ENCODE measurements at places on chromosomes 13 and 19.

- no peak for DNase-seq
These were observed 66.7 kb downstream of the FRY start for GRCh38 chr13:32098272-32098671.

GRCh38 chr13:44523146-44524015, 52.7 kb downstream of the TSC22D1 start:
- no peak for DNase-seq

DNA sequence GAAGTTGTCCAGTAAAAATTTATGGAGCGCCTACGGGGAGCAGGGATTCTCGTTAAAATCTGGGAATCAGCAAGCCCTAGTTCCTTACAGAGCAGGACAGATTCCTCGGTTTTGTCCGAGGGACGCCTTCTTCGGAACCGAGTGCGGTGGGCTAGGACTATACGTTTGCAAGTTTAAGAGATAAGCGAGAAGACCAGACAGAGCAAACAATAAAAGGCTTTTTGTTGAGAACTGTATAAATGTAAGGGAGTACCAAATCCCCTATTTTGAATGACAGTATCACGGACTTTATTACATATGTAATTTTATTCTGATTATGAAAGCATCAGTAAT, 971 bp upstream of the ANKRD10 start:
- no peak for DNase-seq

DNA sequence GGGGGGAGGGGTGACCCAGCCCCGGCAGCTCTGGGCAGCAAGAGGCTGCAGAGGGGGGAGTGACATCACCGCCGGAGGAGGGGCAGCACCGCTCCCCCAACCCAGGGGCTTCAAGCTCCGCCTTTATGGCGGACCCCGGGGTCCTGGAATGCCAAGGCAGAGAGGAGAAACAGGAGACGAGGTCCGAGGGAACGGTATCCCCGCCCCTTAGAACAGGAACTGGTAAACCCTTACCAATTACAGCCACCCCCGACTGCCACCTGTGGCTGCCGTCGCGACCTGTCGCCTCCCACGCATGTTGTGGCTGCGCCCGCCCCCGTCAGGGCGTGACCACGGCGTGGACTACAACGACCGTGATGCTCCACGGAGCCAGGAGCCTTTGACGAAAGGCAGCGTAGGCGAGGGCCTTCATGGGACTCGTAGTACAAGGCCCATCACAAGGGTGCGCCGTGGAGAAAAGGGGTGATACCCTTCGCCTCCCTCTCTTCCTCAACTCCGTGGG, 4.1 kb upstream of the KCNC3 start:
- peak; percentile 35 for DNase-seq

DNA sequence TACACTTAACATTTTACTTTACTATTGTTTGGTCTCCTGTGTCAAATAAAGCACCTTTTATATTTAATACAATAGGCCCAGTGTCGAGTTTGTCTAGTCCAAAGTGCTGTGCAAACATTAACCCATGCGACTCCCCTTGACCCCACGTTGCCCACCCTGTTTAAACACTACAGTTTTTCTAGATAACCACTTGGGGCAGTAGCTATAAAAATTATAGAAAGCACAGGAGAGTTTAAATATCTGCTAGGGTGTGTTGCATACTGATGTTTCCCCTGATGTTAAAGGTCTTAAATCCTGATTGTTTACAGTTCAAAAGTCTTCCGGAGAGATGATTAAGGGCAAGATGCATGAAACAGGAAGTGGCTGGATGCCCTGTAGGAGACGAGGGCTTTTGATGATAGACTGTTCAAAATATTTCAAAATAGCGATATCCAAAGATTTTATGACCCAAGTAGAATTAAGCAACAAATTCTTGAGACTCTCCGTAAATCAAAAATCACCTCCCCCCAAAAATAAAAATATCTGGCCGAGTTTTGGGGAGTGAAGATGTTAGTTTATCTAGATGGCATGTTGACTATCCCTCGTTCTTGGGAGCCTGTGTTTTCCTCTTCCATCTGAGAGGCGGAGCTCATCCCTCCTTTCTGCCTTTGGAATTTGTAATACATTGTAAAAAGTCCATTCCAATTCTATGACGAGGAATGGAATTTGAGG, 167.1 kb downstream of the FGF9 start:
- no peak for DNase-seq

DNA sequence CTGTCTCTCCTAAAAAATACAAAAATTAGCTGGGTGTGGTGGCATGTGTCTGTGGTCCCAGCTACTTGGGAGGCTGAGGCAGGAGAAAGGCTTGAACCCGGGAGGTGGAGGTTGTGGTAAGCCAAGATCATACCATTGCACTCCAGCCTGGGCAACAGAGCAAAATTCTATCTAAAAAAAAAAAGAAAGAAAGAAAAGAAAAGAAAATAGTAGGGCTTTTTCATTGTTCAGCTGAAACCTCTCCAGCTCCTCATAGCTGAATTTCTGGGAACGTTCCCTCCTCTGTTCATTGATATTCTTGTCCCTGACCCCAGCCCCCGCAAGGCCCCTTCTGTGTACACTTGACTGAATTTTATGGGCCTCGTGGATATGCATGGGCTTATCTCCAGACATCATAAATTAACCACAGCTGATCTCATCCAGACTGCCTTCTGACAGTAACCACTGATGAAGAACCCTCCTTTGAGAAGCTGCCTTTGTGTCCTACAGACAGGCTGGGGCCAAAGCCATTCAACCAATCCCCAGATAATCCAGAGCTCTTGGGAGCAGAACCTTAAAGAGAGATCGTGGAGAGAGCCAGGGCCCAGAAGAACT, at the start of gene ELSPBP1:
TSS of gene ELSPBP1 (plus strand) at position 424 of the 594 bp plus-strand sequence. CDS start 14,036 bp downstream, outside the sequence.
- no peak for DNase-seq

- DNase-seq, result no peak
These were observed 4.2 kb upstream of the F10 start for GRCh38 chr13:113118261-113119021.

GRCh38 chr13:109096101-109096500, 466.7 kb downstream of the MYO16 start:
- DNase-seq, result no peak

DNA sequence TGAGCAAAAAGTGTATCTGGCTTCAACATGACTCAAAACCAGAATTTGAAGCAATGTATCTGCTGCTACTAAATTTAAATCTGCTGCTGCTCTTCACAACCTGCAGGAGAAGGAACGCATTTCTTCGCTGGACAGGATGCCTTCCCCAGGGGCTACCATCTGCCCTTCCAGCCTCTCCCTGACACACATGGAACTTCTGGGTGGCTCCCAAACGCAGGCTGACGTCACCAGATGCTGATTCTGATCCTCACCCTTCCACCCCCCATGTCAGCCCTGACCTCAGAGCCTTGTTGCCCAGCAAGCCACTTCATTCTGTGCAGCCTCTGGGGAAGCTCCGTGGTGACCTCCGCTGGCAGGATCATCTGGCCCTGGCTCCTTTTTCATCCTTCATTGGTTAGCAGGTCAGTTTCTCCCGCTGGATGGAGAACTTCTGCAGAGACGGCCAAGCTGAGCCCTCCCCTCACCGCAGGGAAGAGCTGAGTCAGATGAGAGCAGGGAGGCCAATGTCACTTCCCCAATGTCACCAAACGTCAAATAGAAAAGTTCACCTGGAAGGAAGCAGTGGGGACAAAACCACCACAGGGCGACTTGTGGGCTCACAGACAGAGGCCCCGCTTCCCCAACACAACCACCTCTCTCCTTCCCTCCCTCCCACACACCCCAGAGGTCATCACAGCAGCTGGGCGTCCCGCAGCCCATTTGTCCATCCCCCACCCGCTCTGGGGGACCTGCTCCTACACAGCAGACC, 14.0 kb upstream of the RAB20 start:
- no peak for DNase-seq

GRCh38 chr13:21932578-21932977, 261.7 kb downstream of the FGF9 start:
- no peak for DNase-seq

DNA sequence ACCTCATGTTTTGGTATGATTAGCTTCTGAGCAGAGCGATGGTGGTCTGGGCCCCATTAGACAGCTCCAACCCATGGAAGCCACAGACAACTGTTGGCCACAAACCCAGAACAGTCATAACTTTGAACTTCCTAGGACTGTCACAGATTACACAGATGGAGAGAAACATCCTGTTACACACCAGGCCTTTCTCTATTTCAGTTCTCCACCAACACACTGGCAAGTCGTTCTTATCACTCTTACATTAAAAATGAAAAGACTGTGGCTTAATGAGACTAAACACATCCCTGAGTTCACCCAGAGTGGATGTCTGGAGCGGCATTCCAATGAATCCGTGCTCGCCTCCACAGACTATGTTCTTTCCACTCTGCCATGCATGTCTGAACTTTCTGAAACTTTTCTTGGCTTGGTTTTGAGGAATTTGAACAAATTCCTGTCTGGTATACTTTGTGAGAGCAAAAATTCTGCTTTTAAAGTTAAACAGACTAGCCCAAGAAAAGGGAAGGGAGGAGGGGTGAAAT, 109.1 kb downstream of the NALCN start:
- DNase-seq, result no peak
